ENCODE measurements at places on chromosomes 2 and 18.

DNA sequence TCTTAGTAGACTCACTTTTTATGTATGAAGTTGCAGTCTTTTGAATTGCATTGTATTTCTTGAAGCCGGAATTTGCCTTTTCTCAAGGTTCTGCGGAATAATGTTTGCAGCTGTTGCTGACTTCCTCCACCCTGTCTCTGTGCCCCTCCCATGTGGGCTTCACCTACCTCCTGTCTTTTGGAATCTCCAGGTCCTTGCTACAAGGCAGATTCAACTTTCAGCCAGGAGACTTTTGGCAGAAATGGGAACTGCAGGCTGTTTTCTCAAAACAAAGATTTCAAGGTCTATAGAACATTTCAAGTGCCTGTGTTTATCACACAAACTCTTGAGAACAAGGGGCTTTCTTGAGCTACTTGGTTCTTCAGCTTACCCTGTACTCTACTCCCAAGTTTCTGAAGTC is 25.6 kb downstream of the ZNF236 start:
- no peak for DNase-seq

DNA sequence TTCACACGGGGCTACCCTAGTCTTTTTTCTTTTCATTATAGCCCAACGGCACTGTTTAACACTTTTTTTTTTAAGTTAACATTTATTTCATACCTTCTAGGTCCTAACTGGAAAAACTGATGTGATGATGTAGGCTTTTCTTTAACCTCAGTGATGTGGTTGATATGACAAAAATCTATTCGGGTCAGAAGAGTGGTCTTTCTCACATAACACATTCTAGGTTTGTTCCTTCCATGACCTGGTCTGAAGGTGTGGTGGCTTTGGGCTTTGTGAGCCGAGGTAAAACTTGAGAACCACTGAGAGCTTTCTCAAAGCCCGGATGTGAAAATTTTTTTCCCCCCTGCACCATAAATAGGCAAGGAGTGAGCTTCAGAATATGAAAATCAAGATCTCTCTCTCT is 44.2 kb downstream of the GPD2 start:
- DNase-seq, result no peak

DNA sequence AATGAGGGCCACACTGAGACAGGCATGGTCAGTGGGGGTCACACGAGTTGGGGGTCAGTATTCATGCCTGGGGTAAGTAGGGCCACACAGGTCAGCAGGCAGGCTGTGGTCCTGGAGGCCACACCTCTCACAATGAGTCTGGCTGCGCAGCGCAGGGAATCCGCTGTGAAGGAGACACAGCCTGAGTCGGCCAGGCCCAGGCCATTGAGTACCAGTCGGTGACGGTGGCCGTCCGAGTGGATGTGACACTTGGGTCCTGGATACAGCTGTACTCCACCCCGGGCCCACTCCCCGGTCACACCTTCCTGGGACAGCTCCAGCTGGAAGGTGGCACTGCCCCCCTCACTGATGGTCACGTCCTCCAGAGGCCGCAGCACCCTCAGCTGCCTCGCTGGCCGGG is 10.5 kb downstream of the TMEM198 start:
- DNase-seq, result no peak

DNA sequence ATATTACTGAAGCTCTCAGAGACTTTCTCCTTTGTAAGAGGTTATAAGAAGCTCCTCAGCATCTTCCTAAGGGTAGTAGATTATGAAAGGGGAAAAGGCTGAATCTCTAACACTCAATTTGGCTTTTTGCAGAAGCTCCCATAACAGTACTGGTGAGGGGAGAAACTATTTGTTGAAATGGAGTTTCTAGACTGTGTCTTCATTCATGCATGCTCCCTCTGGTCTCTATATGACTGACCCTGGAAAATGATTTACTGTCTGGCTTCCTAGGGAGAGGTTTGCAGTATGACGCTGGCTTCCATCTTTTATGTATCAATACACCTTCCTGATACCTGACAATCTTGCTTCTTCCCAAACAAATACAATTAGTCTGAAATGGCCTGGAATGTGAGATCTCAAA is 63.9 kb downstream of the LDAH start:
- no peak for DNase-seq

DNA sequence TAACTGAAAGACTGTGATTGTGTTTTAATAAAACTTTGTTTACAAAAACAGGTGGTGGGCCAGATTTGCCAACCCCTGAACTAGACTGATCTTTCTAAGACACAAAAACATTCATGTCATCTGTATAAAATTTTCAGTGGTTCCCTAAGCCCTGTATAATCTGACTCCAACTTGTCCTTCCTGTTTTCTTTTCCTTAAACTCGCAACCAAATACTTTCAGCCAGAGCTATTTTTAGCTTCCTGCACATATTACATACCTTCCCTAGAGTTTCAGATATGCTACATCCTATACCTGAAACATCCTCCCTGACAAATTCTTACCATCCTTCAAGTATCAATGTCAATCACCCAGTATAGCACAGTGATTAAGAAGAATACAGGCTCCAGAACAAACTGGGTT is 4.8 kb downstream of the GCFC2 start:
- DNase-seq, result no peak
